ENCODE measurements at places on chromosomes 4 and X. TPM values are rescaled to one million over a fixed set of nuclear protein-coding genes. Genes with fewer than 3 reads are reported as not detected.

- H3K27me3 ChIP-seq, result no peaks in the 10 kb centered on the region
- H3K36me3 ChIP-seq, result peaks cover 7% of the 10 kb centered on the region
- H3K27ac ChIP-seq, result no peak overlapping the region
- no peak for DNase-seq
Observed at GRCh38 chrX:154036513-154036912, 16.8 kb upstream of the IRAK1 start.

DCAF16 gene
- 26.2 TPM for total RNA-seq

- H3K36me3 ChIP-seq, result no peaks in the 10 kb centered on the region
- H3K4me1 ChIP-seq, result peaks cover 6% of the 10 kb centered on the region
- peak; percentile 51 for DNase-seq
- H3K27ac ChIP-seq, result no peak overlapping the region
Observed at GRCh38 chr4:830601-831482, 4.9 kb upstream of the CPLX1 start.

DNA sequence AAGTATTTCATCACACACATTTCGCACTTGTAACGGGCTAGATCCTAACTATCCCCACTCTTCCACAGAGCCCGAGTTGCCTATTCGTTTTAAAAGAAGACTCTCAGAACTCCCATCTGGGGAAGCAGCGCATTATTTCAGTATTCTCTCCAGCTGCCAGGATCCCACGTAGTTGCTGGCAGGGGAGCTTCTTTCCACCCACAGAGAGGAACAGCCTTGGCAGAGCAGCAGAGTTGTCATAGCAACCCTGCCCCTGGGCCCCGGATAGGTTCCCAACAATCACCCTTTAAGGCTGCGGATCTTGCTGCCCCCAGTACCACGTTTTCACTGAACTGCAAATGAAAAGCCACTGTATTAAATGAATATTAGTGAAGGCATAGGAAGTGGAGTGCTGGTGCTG lies 106.7 kb downstream of the GPM6A start:
- H3K36me3 ChIP-seq, result no peaks in the 10 kb centered on the region
- no peak for DNase-seq
- H3K27me3 ChIP-seq, result no peaks in the 10 kb centered on the region
- no peak overlapping the region for H3K27ac ChIP-seq
- no peaks in the 10 kb centered on the region for H3K4me1 ChIP-seq
- H3K4me3 ChIP-seq, result no peak overlapping the region

GRCh38 chrX:140050906-140051305 lies 85.6 kb upstream of the CXorf66 start:
- H3K4me3 ChIP-seq, result no peak overlapping the region
- no peaks in the 10 kb centered on the region for H3K36me3 ChIP-seq
- no peaks in the 10 kb centered on the region for H3K4me1 ChIP-seq
- H3K27me3 ChIP-seq, result no peaks in the 10 kb centered on the region
- H3K27ac ChIP-seq, result no peak overlapping the region
- no peak for DNase-seq

GRCh38 chr4:103144926-103145325 lies 45.3 kb upstream of the BDH2 start:
- H3K27me3 ChIP-seq, result no peaks in the 10 kb centered on the region
- no peaks in the 10 kb centered on the region for H3K4me1 ChIP-seq
- H3K4me3 ChIP-seq, result no peak overlapping the region

DNA sequence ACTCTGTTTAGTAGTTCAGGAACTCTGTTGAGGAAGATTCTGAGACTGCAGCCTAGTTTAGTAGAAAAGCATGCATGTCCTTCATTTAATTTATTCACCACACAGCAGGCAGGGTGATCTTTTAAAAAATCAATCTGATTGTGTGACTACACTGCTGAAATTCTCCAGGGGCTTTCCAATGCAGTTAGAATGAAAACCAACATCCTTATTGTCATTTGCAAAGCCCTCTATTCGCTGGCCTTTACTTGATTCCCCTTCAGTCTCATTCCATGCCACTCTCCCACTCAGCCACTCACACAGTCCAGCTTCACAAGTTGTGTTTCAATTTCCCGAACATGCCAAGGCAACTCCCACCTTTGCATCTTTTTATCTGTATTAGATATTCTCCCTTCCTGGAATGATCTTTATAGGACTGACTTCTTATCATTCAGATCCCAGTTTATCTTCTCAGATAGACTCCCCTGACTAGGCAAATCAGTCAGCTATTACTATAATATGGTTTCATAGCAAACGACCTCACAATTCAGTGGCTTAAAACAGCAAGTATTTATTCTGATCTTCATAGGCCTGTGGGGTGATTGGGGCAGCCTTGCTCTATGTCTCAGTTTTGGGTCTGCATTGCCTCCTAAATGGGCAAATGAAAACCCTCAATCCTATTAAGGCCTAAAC lies 21.3 kb upstream of the FTHL17 start:
- no peaks in the 10 kb centered on the region for H3K36me3 ChIP-seq
- no peaks in the 10 kb centered on the region for H3K27me3 ChIP-seq
- H3K4me3 ChIP-seq, result no peak overlapping the region

DNA sequence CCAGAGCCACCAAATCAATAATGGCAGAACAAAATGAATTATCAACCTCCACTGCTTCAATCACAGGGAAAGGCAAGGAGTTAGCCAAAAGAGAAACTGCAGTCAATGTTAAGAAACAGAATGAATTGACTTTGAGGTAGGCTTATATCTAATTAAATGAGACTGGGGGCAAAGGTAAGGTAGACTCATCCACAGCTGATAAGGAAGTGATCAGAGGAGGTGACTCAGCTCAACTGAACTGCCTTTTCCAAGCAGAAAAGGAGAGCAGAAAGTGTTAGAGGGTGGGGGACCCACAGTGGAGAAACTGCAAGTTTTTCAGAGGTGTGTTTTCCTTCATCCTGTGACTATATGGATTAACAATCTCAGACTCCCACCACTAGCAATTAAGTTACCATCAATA lies 345.8 kb upstream of the PPARGC1A start:
- no peaks in the 10 kb centered on the region for H3K27me3 ChIP-seq
- H3K4me1 ChIP-seq, result no peaks in the 10 kb centered on the region
- no peak overlapping the region for H3K27ac ChIP-seq
- no peaks in the 10 kb centered on the region for H3K36me3 ChIP-seq

ETDA gene
- not detected for total RNA-seq

GRCh38 chrX:119784747-119785446 lies 6.5 kb downstream of the RPL39 start:
- no peak overlapping the region for H3K4me3 ChIP-seq
- H3K27ac ChIP-seq, result no peak overlapping the region
- DNase-seq, result peak; percentile 60

POF1B gene
- total RNA-seq, result 3.4 TPM

EOLA2 gene
- total RNA-seq, result 26.3 TPM
